Airway epithelial cell (primary cell): ENCODE measurements at places on chromosomes 4 and X. TPM values are rescaled to one million over a fixed set of nuclear protein-coding genes. Genes with fewer than 3 reads are reported as not detected.

Gene MGAT4D
- total RNA-seq = not detected in 2 replicates

Gene FAM236C
- not detected in 2 replicates for total RNA-seq

Gene UCP1
- total RNA-seq = not detected in 2 replicates

Gene NXF2
- total RNA-seq = not detected in 2 replicates

Gene GAB1
- total RNA-seq = 6.2 and 9.1 TPM in 2 replicates

Gene CMC4
- 13.4 and 19.6 TPM in 2 replicates for total RNA-seq

Gene SAGE1
- total RNA-seq = not detected in 2 replicates

Gene PAGE4
- total RNA-seq = not detected in 2 replicates

Gene NXT2
- 8.1 and 10.0 TPM in 2 replicates for total RNA-seq

Gene HDAC6
- total RNA-seq = 24.9 and 28.6 TPM in 2 replicates

Gene RADX
- total RNA-seq = 2.2 and 2.3 TPM in 2 replicates

Gene PGRMC2
- 9.6 and 20.2 TPM in 2 replicates for total RNA-seq

Gene NAP1L2
- 0.28 and 0.56 TPM in 2 replicates for total RNA-seq

Gene F8A3
- 0.33 and 5.3 TPM in 2 replicates for total RNA-seq

Gene SCFD2
- total RNA-seq = 11.6 and 12.8 TPM in 2 replicates

Gene ZGRF1
- total RNA-seq = 5.6 and 6.7 TPM in 2 replicates

Gene CSN1S1
- total RNA-seq = not detected in 2 replicates

Gene PPARGC1A
- total RNA-seq = 0.42 and 1.1 TPM in 2 replicates

Gene TENM3
- 7.7 and 10.6 TPM in 2 replicates for total RNA-seq

Gene LEF1
- total RNA-seq = 0.63 and 0.70 TPM in 2 replicates

Gene SORBS2
- total RNA-seq = 6.3 and 17.7 TPM in 2 replicates

Gene LPAR4
- not detected in 2 replicates for total RNA-seq

Gene PHOX2B
- total RNA-seq = not detected in 2 replicates

Gene SMIM31
- not detected in 2 replicates for total RNA-seq

Gene COMMD8
- 24.3 and 30.4 TPM in 2 replicates for total RNA-seq

Gene SYN1
- total RNA-seq = 0.33 and 0.63 TPM in 2 replicates

Gene GAGE1
- total RNA-seq = not detected in 2 replicates

Gene BTK
- total RNA-seq = 0.23 TPM in 1 of 2 replicates, not detected in the other

Gene RBM46
- total RNA-seq = not detected in 2 replicates

Gene SLC4A4
- total RNA-seq = 0.14 TPM in 2 replicates

Gene DCK
- 17.0 and 18.5 TPM in 2 replicates for total RNA-seq

Gene PLAC1
- total RNA-seq = 0.33 and 0.63 TPM in 2 replicates

Gene TMEM184C
- 13.7 and 16.5 TPM in 2 replicates for total RNA-seq

Gene KLF8
- total RNA-seq = 6.8 and 7.2 TPM in 2 replicates

Gene PRR32
- not detected in 2 replicates for total RNA-seq

Gene ESX1
- 0.33 TPM in 1 of 2 replicates, not detected in the other for total RNA-seq

Gene XPNPEP2
- total RNA-seq = not detected in 2 replicates

Gene TAF7L
- total RNA-seq = not detected in 2 replicates

Gene FANCB
- total RNA-seq = 2.1 and 2.3 TPM in 2 replicates

Gene EMCN
- not detected in 2 replicates for total RNA-seq
